ENCODE measurements at places on chromosomes 1 and 21.

GRCh38 chr1:55212349-55213150 lies 2.6 kb downstream of the USP24 start:
- DNase-seq: no peak

DNA sequence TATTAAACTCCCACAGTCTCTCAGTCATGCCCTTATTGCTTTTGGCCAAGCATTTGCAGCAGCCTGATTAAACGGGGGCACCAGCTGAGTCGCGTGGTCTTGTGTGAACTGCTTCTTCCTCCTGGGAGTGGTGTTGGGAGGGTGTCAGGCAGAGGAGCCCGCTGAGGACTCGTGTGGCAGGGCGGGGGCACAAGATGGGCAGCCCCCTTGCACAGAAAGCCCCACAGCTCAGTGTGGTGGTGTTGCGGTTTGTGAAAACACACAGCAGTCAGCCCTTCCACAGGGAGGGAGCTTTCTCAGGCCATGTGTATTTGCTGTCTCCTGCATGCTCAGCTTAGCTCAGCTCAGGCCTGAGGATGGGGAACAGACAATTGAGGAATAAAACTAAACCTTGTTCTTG lies 22.4 kb downstream of the PEX14 start:
- DNase-seq: no peak

DNA sequence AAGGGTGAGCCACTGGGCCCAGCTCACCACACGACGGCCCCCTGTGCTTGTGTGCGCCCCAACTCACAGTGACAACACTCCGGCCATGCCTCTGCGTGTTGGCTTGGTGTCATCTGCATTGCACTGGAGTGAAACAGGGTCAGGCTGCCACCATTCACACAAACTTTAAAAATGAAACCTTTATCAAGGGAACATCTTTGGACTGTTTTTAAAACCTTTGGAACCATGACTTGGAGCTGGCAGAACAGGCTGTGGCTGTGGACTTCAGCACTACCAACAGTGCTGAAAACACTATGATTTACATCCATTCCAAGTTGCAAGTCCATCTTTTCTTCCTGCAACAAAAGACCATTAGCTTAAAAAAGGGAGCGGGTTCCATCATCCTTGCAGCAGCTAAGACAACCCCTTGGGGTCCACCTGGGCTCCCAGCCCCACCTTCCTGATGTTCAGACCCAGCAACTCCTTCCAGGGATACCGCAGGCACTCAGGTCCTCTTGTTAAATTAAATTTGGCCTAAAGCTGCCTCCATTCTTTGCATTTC lies 25.6 kb downstream of the POFUT2 start:
- no peak for DNase-seq

- no peak for DNase-seq
Measured at GRCh38 chr1:156100205-156100995, 14.1 kb upstream of the LMNA start.

- no peak for DNase-seq
Measured at GRCh38 chr1:207298636-207299398, 22.7 kb upstream of the CD55 start.

Measured in stimulated activated CD8-positive, alpha-beta memory T cell treated with anti-CD3 and anti-CD28 coated beads, Interleukin-12 subunit alpha, Interleukin-12 subunit beta, amount 100 ng/mL, for 1 hour (primary cell).